ENCODE measurements at places on chromosomes 6 and 20.

DNA sequence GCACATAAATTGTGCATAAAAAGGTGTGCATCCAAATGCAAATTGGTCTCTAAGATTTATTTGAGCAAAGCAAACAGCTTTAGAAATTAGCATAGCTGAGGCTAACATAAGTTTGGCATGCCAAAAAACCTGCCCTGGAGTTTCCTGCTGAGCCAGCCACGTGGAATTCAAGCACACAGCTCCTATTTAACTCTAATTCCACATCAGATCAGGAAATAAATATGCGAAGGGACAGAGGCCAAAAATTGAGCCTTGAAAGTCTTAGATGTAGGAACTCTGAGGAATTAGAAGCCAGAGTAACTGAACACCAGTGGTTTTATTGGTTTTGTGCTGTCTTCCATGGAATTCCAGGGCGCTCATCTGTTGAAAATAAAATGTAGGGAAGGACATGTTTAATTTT, 19.6 kb downstream of the SOBP start:
- DNase-seq = peak; percentile 47

DNA sequence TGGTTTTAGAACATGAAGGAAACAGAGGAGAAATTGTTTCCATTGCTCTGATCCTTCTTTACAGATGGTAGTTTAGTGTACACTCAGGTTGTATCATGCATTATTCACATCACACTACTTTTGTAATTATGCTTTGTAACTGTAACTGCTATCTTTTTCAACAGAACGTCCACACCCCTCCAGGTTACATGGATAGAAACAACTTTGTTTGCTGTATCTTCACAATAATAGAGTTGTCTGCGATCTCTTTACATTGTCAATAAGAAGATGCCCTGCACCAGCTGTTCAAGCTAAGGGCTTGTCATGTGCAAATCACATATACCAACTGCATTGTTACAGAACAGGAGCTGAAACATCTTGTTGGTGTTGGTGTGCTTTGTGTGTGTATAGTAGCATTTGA, 67.9 kb upstream of the MAP7 start:
- DNase-seq = no peak

- no peak for DNase-seq
Measured at GRCh38 chr6:41777551-41778285, 2.0 kb downstream of the FRS3 start.

GRCh38 chr6:133724726-133725125, 164.2 kb upstream of the TCF21 start:
- peak; percentile 82 for DNase-seq

All from fibroblast of skin of scalp (primary cell).